ENCODE measurements at places on chromosomes 11 and 22. TPM values are rescaled to one million over a fixed set of nuclear protein-coding genes. Genes with fewer than 3 reads are reported as not detected.

GRCh38 chr11:28223577-28223976, 115.4 kb downstream of the METTL15 start:
- DNase-seq, result no peak

Gene GDPD4
- not detected for total RNA-seq

GRCh38 chr22:20205464-20205963, 54.7 kb upstream of the CCDC188 start:
- no peak for DNase-seq

Gene OR4S2
- total RNA-seq, result not detected

Gene TUBA8
- 1.9 TPM for total RNA-seq

Gene OR4A16
- total RNA-seq, result not detected

Gene TYR
- not detected for total RNA-seq

Gene FIBIN
- total RNA-seq, result not detected
